Osteoblast (primary cell): ENCODE measurements at places on chromosomes 7 and 10.

DNA sequence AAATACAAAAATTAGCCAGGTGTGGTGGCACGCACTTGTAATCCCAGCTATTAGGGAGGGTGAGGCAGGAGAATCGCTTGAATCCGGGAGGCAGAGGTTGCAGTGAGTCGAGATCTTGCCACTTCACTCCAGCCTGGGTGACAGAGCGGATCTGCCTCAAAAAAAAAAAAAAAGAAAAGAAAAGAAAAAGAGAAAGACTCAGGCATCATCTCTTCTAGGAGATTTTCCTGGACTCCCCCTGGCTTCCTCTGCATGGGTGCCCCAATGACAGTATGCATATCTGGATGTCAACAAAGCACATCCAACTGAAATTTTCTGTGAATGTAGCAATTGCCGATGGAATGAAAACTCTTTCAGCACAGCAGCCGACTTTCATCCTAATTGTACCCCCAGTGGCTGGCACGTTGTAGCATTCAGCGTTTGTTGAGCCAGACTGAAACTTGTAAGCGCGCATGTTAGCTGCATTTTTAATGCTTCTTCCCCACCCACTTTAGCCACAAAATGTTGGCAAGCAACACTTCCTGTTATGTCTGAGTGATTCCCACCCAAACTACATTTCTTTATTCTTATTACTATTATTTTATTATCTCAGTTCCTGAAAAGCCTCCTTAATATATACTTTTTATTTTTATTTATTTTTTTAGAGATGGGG lies 70.2 kb downstream of the PRTFDC1 start:
- no peak for DNase-seq

- DNase-seq: no peak
Observed at GRCh38 chr10:14328881-14329672, 1.6 kb downstream of the FRMD4A start.

DNA sequence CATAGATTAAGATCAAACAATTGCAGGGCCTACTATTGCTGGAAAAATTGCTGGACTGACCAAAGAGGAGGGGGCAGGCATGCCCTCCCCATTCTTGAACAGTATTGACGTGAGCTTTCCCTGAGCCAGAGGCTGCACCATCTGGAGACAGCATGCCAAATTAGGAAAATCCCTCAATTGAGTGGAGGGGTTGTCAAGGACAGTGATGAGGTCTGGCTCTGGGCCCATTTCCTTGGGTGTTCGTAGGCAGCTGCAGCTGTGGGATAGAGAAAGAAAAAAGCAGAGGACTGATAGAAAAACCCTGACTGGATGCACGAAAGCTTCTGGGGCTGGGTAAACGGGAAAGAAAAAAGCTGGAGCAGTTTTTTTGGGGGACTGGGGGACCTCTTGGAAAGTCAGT lies 22.8 kb upstream of the ORC5 start:
- DNase-seq: no peak

DNA sequence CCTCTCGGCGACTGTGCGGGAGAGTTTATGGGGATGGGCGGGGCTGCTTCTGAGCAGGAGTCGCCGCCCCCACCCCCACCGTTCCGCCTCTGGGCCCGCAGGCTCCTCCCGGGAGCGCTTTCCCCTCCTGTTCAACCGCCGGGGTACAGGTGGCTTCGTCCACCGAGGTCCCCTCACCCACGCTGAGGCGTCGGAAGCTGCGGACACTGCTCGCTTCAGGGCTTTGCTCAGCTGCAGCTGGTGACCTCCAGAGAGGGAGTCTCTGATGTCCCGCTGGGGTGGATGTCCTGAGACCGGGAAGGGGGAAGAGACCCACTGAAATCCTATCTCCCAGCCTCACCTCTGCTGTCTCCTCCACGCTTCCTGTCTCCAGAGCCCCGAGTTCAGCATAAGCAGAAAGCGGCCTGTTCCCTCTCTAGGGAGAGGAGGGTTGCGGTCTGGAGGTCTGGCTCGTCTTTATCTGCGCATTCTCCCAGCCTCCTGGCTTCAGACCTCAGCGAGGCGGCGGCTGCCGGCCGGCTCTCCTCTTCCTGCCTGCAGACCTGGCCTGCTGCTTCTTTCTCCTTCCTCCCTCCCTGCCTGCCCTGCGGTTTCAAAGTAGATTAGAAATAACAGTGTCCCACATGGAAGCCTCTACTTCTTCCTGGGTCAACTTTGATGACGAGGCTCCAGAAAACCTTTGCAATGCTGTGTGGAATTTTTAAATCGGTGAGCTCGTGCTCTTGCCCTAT lies 1.8 kb downstream of the CYP2E1 start:
- DNase-seq: peak; percentile 85

DNA sequence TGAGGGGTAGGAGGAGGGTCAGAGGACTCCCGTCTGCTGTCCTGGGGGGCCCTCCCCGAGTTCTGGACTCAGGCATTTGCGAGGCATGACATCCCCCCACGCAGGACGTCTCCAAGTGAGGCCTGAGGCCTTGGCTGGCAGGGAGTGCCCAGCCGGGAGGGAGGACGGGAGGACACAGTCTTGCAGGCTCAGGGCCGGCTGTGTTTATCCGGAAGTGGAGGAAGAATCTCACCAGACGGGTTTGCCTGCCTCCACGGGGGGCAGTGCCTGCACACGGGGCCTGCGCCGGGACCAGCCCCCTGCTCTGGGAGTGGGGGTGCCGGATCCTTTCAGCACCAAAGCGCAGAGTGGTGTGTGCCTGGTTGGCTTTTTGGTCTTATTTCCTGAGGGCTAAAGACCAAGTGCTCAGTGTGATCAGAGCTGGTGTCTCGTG lies 10.9 kb downstream of the PWWP2B start:
- peak; percentile 97 for DNase-seq

DNA sequence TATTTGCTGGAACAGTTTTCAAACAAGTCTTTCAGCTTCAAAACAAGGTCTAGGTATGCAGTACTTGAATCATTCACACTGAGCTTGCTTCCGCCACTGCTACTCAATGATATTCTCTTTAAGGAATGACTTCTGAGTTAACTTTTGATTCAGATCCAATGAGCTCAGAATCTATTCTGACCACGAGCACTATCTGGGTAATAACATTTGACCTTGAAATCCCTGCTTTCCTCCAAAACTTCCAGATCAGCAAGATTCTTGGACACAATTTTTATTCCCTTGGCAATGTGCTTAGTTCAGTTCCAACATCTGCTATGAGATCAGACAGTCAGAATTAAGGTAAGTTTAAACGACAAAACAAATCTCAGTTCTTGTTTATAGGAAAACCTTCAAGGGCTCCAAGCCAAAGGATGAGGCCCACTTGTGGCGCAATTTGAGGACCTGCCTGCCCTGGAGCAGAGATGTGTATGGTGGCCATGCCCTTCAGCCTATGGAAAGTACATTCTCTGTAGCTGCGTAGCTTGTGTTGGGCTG lies 87.2 kb downstream of the RNF216 start:
- no peak for DNase-seq

GRCh38 chr10:43160046-43160920 lies 22.0 kb downstream of the CSGALNACT2 start:
- peak; percentile 87 for DNase-seq

DNA sequence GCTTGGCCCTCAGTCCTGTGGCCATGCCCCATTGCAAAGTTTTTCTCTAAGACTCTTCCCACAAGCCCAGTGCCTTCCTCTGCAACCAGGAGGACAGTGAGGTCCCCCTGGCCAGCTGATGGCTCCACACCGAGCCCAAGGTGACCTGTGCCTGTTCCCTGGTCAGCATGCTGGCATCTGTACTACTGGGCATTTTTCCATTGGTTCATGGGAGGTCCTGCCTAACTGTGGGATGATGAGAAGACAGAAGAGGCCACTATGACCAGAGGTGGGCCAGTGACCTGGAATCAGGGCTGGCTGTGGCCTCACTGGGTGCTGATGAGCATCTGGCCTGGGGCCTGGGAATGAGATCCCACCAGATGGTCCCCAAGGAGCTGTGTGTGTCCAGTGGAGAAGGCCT lies 20.2 kb downstream of the CALML3 start:
- DNase-seq: peak; percentile 66

- peak; percentile 18 for DNase-seq
Observed at GRCh38 chr10:132677096-132677472, 108.9 kb downstream of the NKX6-2 start.

- DNase-seq: no peak
Observed at GRCh38 chr7:108147031-108147563, 16.9 kb upstream of the LAMB4 start.

GRCh38 chr10:127041552-127041951 lies 136.3 kb downstream of the DOCK1 start:
- peak; percentile 91 for DNase-seq

GRCh38 chr7:51244885-51245284 lies 71.7 kb downstream of the COBL start:
- DNase-seq: no peak

GRCh38 chr7:110621289-110621688 lies 469.6 kb upstream of the LRRN3 start:
- no peak for DNase-seq

- peak; percentile 65 for DNase-seq
Observed at GRCh38 chr10:44574596-44575480, 189.9 kb upstream of the CXCL12 start.

DNA sequence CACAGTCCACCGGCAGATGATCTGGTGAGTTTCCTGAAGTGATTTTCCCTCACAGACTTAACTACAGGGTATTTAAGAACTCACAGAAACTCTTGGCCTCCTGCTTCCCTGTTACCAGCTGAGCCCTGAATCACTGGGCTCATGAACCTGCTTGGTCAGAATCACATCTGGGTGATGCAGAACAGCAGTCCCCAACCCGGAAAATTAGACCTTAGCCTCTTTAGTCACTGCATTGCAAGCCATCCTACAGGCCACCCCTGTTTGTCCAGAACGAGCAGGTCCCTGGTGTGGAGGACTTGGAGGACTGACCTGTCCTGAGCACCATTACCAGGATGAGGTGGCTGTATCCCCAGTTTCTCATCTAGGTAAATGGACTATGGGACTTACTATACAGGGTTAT lies 539.2 kb downstream of the TNS3 start:
- no peak for DNase-seq

- DNase-seq: peak; percentile 89
Observed at GRCh38 chr10:100655326-100655759, 90.0 kb upstream of the PAX2 start.

GRCh38 chr7:138735399-138735798 lies 34.2 kb upstream of the SVOPL start:
- DNase-seq: no peak

- no peak for DNase-seq
Observed at GRCh38 chr7:70033226-70033625, 435.0 kb downstream of the AUTS2 start.

- DNase-seq: no peak
Observed at GRCh38 chr10:78464856-78465267, 431.2 kb downstream of the RPS24 start.

- no peak for DNase-seq
Observed at GRCh38 chr10:12501324-12501723, 152.0 kb downstream of the CAMK1D start.

- DNase-seq: no peak
Observed at GRCh38 chr10:49762566-49762877, 399 bp upstream of the OGDHL start.

GRCh38 chr10:77416311-77417135 lies 221.1 kb downstream of the KCNMA1 start:
- DNase-seq: peak; percentile 95

- no peak for DNase-seq
Observed at GRCh38 chr7:84422790-84423189, 228.2 kb upstream of the SEMA3A start.

- DNase-seq: no peak
Observed at GRCh38 chr10:11760861-11761260, 18.7 kb downstream of the ECHDC3 start.

- peak; percentile 74 for DNase-seq
Observed at GRCh38 chr7:143367972-143368371, 5.5 kb upstream of the FAM131B start.

- DNase-seq: no peak
Observed at GRCh38 chr7:12107841-12108254, 103.2 kb upstream of the TMEM106B start.

DNA sequence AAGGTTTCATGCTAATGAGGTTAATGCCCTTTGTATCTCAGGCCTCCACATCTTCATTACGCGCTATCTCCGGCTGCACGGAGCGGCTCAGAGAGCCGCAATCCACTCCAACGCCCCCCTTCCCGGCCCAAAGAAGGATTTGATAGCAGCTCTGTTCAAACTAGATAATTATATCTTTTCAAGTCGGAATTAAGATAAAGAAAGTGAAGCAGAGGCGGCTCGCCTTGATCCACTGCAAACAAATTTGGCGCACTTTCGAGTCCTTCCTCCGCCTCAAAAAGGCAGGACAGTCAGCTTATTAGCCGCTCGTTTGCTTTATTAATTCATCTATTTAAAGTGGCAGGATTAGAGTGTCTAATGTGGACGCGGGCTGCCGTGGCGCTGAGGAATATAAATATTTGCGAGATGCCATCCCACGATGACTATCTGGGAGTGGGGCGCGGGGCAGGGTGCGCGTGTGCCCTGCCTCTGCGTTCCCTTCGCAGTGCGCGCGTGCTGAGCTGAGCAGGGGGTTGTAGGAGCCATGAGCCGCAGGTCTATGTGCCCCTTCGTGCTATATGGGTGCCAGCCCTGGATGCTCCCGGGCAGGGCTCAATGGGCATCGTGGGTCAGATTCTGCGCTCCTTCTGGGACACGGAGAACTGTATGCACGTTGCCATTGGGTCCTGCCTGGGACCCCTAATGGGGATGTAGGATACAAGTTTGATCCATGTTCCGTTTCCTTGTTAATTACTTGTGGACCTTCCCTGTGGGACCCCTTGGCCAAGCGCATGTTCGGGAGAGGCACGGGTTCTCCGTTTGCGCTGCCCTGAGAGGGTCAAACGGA lies 9.0 kb downstream of the EMX2 start:
- peak; percentile 49 for DNase-seq
